Heart left ventricle (tissue), 16 donors: ENCODE measurements at places on chromosomes 16 and 17. TPM values are rescaled to one million over a fixed set of nuclear protein-coding genes. Genes with fewer than 3 reads are reported as not detected.

KRT25 gene
- not detected for total RNA-seq

AP2B1 gene
- total RNA-seq: 123 TPM

DNA sequence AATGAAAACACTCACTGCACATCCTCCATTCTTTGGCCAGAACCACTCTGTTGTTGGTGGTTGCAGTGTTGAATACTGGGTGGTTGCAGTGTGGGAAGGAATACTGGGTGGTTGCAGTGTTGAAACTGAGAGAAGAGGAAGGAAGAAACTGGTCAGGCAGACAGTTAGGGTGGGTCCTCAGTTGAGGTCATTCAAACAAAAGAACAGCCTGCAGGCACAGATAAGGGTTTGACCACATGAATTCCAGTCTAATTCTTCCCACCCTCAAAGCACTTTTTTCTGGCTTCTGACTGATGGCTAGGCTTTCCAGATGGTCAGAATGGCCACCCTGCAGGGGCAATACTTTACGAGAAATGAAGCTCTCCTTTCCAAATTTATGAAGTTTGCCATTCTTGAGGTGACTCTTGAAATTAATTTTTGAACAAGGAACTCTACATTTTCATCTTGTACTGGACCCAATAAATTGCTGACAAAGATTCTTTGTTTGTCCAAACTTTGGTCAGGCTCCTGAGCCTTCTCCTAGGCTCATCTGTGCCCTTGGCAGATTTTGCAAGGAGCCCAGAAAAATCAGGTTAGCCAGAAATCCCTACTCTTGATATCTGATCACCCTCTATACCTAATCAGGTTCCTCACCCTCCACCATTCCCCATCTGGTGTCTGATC lies 596.6 kb upstream of the CDH5 start:
- H3K27ac ChIP-seq: no peak overlapping the region
- H3K36me3 ChIP-seq: no peaks in the 10 kb centered on the region
- H3K4me1 ChIP-seq: no peaks in the 10 kb centered on the region
- no peaks in the 10 kb centered on the region for H3K27me3 ChIP-seq
- H3K4me3 ChIP-seq: no peak overlapping the region
- no peak for DNase-seq

- no peak overlapping the region for H3K4me3 ChIP-seq
- H3K4me1 ChIP-seq: no peaks in the 10 kb centered on the region
- H3K36me3 ChIP-seq: no peaks in the 10 kb centered on the region
These were observed 536.3 kb upstream of the EEF2KMT start for GRCh38 chr16:5633845-5634440.
